ENCODE measurements at places on chromosomes 2 and 18.
A peak's percentile ranks its signal among the peaks of the same experiment; 100 is the strongest.

DNA sequence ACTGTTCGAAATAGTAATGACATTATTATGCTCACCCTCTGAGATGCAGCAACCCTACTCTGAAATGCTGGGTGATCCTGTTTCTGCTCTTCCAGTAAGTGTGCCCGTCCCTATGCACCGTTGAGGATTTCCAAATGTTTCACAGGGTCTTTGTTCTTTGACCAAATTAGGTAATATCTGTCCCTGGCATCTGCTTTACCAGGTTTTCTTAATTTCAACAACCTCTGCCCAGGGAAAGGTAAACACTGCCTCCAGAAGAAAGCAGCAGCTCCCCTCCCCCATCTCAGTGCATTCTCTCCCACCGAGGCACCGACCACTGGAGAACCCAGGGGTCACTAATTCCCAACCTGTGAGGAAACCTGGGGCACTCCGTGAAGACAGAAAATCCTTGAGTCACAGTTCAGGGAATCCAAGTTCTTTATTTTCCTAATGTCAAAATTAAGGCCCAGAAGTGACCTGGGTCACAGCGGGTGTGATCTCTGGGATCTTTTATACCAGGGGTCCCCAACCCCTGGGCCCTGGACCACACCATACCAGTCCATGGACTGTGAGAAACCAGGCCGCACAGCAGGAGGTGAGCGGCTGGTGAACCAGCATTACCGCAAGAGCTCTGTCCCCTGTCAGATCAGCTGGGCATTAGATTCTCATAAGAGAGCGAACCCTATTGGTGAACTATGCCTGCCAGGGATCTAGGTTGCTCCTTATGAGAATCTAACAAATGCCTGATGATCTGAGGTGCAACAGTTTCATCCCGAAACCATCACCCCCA, 1.2 kb upstream of the GRB14 start:
- DNase-seq = no peak

DNA sequence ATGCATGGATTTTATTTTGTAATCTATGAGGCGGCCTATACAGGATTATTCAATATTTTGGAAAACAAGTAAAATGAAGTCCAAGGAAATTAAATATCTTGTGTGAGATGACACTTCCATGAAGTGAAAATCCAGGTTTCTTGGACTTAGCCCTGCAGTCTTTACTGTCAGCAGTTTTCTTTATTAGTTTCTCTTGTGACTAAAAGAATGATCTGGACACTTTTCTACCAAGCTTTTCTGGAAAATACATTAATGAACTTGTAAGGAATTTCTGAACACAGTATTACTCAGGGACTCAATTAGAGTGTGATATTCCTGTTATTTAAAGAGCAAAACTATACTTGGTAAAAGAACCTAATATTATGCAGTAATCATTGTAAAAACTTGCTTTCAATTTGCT, 610.4 kb upstream of the SLC8A1 start:
- no peak for DNase-seq

GRCh38 chr2:12733846-12734245, 17.1 kb downstream of the TRIB2 start:
- no peak for DNase-seq

GRCh38 chr2:241895712-241896641, 26.4 kb downstream of the RTP5 start:
- peak; percentile 41 for DNase-seq

- DNase-seq = no peak
Observed at GRCh38 chr2:186101616-186102015, 363.0 kb downstream of the FSIP2 start.

- DNase-seq = no peak
Observed at GRCh38 chr18:22753130-22753831, 179.8 kb upstream of the RBBP8 start.

DNA sequence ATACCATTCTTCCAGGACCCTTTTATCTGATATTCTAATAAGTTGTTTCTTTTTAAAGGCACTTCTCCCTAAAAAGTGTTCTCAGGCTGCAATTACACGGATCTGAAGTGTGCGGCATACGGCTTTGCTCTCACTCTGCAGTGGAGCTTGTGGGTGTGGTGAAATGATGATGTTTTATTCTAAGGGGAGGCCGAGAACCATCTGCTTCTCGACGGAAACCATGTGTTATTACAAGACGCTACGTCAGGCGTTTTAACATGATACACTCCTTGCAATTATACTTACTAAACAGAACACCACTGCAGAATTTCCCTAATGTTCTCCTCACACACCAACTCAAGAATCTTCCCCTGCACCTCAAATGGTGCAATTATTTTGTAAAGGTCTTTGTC, 34.9 kb upstream of the CTDP1 start:
- DNase-seq = no peak

DNA sequence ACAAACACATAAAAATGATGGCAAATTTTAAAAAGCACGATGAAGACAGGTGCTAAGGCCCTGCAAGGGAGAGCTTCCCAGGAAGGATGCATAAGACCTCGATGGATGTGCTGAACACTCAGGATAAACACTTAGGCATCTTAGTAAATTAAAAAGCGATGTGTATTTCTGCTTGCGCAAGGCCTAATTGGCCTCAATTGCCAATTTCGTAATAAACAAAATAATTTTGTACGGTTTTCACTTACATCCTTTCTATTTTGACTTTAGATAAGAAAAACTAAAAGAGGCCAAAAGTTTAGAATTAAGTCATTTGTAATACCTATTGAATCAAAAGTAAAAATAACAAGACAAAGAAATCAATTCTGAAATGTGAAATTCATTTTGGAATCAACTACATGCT, 189.1 kb downstream of the TCF4 start:
- DNase-seq = no peak

- DNase-seq = no peak
Observed at GRCh38 chr2:26284132-26284531, 39.4 kb downstream of the HADHB start.

GRCh38 chr18:48296581-48296980, 112.6 kb downstream of the ZBTB7C start:
- DNase-seq = no peak

GRCh38 chr18:65235966-65236624, 514.7 kb upstream of the CDH7 start:
- no peak for DNase-seq

DNA sequence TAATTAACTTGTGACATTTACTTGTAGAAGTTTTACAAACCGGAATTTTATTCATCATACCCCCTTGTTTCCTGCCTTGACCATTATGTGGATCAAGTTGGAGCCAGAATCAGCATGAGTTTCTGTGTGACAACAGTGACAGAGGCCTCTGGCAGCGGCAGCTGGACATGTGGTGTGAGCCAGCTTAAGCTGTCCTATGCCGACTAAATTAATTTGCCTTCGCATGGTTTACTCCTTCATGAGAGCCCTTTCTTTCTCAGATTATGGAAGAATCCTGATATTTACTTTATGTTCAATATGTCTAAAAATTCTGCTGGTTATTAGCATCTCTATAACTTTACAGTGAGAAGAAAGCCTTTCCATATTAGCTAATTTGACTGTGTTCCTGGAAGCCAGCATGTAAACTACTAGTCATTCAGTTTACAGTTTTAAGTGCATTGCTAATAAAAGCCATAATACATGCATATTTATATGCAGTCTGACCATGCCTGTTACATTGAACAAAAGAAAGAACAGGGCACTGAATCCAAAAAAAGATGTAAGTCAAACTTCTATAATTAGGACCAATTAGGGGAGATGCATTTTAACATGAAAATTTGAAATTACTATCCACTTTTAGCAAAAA, 495.8 kb upstream of the ACVR2A start:
- no peak for DNase-seq

DNA sequence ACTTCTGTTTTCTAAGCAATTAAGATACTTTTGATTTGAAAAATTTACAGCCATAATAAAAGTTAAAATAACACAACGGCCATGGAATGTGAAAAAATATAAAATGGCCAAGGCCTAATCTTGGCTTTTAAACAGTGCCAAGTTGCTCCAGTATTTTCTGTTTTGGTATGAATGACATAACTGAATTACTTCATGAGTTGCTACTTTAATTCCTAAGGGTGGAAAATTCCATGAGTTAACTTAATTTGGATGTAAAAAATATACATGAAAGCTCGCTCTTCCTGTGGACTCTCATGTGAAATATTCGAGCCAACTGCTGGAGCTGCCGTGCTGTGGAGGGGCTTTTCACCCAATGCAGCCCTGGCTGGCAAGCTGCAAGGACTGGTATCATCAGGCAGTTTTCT, 286.0 kb upstream of the CCDC68 start:
- DNase-seq = no peak

GRCh38 chr18:69883781-69884180, 63.9 kb downstream of the CD226 start:
- DNase-seq = no peak

- no peak for DNase-seq
Observed at GRCh38 chr2:7703048-7703447, 785.8 kb downstream of the RNF144A start.

DNA sequence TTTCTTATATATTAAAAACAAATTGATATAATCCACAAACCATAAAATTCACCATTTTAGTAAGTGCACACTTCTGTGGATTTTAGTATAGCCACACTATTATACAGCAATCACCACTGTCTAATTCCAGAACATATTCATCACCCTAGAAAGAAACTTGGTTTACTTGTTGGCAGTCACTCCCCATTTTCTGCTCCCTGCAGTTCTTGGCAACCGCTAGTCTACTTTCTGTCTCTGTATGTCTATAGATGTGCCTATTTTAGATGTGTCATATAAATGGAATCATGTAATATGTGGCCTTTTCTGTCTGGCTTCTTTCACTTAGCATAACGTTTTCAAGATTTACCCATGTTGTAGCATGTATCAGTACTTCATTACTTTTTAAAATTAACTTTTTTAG, 5.7 kb downstream of the CKAP2L start:
- no peak for DNase-seq

- no peak for DNase-seq
Observed at GRCh38 chr2:181787310-181788048, 104.1 kb upstream of the ITPRID2 start.

DNA sequence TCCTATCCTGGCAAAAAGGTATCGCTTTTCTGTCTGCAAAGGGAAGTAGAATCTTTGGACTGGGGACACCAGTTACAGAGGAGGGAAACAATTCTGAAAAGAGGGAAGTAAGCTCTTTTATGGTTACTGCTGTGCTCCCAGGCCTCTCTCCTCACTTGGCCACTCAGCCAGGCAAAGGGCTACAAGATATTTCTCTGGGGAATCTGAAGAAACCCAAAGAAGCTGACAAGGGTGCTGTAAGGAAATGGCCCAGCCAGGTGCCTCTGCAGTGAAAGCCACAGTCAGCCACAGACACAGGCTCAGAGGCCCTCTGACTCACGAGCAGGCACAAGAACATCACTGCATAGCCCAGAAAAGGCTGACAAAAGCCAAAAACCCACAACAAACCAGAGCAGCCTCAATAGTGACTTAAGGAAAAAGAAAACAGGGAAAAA, 5.8 kb downstream of the HDLBP start:
- no peak for DNase-seq

DNA sequence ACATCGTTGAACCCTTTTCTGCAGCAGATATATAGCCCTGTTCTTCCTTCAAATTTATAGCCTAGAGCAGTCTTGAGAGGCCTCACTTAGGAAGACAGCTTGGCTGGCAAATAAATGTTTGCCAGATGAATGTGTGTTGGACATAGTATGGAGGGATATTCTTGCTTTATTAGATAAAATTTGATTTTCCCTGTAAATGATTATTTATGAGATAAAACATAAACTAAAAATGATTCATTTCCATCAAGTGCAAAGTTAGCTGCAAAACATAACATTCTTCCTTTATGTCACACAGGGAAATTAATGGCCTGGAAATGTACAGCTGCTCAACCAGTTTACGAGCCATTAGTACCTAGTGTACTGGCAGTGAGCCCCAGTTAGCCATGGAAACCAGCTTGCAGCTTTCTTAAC, 82.5 kb downstream of the LIMS1 start:
- DNase-seq = peak; percentile 48

DNA sequence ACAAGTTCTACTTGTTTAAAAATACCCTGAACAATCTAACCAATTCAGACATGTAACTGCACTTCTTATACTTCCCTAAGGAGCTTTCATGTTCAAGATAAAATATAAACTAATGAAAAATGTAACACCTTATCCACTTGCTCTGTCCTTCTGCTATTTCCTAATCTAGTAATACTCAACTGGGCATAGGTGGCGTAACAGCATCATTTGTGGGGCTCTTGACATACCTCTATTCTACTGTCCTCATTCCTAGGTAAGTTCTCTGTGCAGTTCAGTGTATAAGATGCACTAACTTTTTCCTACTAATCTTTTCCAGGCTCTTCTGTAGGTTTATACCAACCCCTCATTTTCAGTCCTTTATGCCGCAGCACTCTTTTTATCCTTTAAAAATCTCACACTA, 36.7 kb downstream of the PRKD3 start:
- DNase-seq = no peak

DNA sequence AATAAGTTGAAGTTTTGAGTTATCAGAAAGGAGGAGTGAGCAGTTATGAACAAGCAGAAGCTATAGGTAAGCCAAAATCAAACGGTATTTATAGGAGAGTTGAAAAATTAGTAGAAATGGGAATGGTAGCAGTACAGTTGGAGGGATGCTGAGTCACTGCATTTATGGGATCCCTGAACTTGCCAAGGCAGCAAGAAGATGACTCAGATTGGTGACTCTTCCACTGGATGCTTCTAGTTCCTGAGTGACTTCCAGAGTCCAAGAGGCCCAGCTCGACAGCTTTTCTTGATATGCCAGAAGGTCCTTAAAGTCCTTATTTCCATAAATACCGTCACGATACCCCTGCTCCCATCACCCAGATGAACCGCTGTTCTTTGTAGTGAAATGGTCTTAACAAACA, 31.1 kb upstream of the ACTR3 start:
- DNase-seq = no peak

DNA sequence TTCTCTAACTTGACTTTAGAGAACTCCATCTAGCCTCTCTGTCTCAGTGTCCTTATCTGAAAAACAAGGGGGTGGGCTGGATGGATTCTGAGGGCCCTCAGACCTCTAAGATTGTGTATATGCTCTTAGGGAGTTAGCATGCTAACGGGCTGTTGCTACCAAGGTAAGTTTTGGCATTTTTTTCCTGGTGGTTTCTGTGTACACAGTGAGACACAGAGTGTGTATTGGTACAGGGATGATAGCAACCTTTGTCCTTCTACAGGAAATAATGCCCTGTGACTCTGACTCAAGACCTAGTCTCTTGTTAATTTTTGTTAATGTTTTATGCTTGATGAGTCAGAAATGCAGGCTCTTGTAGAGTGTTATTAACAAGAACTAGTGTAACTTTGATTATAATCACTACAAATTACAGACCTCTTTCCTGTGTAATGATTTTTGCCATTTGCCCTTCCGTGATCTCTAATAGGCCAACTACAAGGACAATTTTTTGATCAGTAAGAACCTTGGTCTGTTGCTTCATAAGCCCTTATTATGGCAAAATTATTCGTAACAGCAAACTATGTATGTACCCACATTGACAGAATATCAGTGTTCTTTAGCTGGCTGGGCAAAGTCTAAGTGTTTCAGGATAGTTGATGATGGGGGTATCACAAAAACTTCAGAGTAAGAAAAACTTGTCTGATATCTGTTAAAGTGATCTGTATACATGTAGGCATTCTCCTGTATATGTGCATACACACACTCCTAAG, 89.7 kb downstream of the SPTBN1 start:
- no peak for DNase-seq

- DNase-seq = no peak
Observed at GRCh38 chr2:50786345-50786744, 245.6 kb downstream of the NRXN1 start.

All from HEK293T (cell line).